ENCODE measurements at places on chromosomes 5 and 9. TPM values are rescaled to one million over a fixed set of nuclear protein-coding genes. Genes with fewer than 3 reads are reported as not detected.

- H3K27me3 ChIP-seq = no peaks in the 10 kb centered on the region
- H3K27ac ChIP-seq = peak overlapping the region; percentile 14
- H3K4me3 ChIP-seq = no peak overlapping the region
- DNase-seq = no peak
- H3K36me3 ChIP-seq = no peaks in the 10 kb centered on the region
- peaks cover 6% of the 10 kb centered on the region for H3K4me1 ChIP-seq
Observed at GRCh38 chr5:32507738-32508434, 63.3 kb upstream of the ZFR start.

- H3K4me1 ChIP-seq = no peaks in the 10 kb centered on the region
- H3K27me3 ChIP-seq = no peaks in the 10 kb centered on the region
- no peak overlapping the region for H3K27ac ChIP-seq
Observed at GRCh38 chr5:35117967-35118366, 70.2 kb upstream of the AGXT2 start.

DNA sequence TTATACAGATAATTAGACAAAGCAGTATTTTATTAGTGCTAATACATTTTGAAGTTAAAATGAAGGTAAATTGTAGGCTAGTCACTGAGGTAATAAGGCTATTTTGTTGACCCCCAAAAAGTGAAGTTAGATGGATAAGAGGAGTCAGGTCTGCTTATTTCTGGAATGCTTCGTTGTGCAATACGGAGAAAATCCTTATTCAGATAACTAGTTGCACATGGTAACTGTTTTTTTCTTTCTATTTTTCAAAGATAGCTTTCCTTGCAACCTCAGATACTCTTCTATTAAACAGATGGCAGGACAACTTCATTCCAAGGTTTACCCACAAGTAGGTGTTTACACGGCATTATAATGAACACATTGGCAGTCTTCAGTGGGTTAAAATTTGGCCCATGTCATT lies 101.1 kb downstream of the TMEM174 start:
- DNase-seq = no peak
- no peak overlapping the region for H3K27ac ChIP-seq
- no peaks in the 10 kb centered on the region for H3K27me3 ChIP-seq
- no peaks in the 10 kb centered on the region for H3K36me3 ChIP-seq
- H3K4me3 ChIP-seq = no peak overlapping the region

DNA sequence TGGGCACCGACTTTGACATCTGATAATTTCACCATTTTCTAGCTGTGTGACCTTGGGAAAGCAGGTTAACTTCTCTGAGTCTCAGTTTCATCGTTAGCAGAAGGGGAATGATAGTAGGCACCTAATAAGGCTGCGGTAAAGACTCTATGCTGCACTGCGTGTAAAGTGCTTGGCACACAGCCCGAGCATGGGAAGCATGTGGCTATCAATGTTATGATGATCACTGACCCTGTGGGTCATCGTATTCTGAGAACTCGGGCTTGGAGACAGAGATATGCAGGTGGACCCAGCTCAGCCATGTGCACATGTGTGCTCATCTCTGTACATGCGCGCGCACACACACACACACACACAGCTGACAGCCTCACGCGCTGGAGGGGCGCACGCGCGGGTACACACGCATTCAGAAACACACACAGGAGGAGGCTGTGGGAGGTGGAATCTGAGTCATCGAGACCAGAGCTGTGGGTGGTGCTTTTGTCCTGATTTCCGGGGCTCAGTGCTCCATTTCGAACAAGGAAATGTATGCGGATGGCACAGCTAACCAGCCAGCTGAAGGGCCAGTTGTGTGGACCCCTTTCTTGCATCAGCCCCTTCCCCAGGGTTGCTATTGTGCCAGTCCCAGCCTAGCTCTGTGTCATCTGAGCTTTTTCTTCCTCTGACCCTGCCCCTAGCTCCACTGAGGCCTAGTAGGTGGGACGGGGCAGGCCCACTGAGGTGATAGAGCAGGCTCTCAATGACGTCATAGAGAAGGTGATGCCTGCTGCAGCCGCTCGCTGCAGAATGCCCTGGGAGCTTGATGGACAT lies 11.1 kb upstream of the ARAP3 start:
- peaks cover 2% of the 10 kb centered on the region for H3K27me3 ChIP-seq
- H3K4me1 ChIP-seq = peaks cover 8% of the 10 kb centered on the region
- no peak overlapping the region for H3K4me3 ChIP-seq
- DNase-seq = no peak
- no peaks in the 10 kb centered on the region for H3K36me3 ChIP-seq

Gene KIAA0825
- total RNA-seq = 3.1 TPM

GRCh38 chr9:82673919-82674318 lies 389.0 kb downstream of the RASEF start:
- H3K27ac ChIP-seq = no peak overlapping the region
- H3K27me3 ChIP-seq = no peaks in the 10 kb centered on the region
- DNase-seq = no peak
- H3K4me1 ChIP-seq = no peaks in the 10 kb centered on the region

DNA sequence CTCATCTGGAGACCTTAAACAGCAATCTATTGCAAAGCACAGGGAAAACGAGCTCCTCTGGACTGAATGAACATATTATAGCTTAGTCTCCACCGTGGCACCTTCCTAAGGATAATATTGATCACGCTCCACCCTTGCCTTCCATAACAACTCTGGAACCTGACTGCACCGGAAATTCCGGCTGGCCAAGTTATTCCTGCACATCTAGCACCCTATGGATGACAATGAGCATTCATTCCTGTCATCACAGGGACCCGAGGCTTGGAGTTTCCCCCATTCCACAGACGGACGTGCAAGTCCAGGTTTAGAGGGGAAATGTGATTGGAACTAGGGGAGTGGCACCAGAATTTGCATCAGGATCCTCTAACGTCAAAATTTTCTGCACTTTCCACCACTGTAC lies 27.5 kb downstream of the STK10 start:
- no peak overlapping the region for H3K27ac ChIP-seq
- no peaks in the 10 kb centered on the region for H3K27me3 ChIP-seq
- peaks cover 17% of the 10 kb centered on the region for H3K4me1 ChIP-seq
- peaks cover 25% of the 10 kb centered on the region for H3K36me3 ChIP-seq

GRCh38 chr9:75687359-75687953 lies 203.0 kb upstream of the PCSK5 start:
- no peak for DNase-seq
- H3K36me3 ChIP-seq = no peaks in the 10 kb centered on the region

Gene COL15A1
- total RNA-seq = 13.2 TPM

DNA sequence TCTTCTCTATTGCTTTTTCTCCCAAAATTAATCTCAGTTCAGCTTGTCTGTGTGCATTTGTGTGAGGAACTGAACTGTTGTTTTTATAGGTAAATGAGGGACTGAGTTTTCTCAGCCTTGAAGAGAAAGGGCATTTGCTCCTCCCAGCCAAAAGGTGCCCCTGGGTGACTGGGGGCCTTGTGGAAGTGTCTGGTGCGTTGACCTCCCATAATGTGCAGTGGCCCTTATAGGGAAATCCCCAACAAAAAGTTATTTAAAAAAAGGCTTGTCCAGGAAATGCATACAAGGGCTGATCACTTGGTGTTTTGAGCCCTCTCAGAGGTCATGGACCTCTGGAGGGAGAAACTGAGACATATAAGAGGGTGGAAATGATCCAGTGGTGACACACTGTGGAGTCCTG lies 239.7 kb upstream of the KLF9 start:
- H3K36me3 ChIP-seq = no peaks in the 10 kb centered on the region
- H3K4me1 ChIP-seq = no peaks in the 10 kb centered on the region
- H3K27ac ChIP-seq = no peak overlapping the region
- no peak for DNase-seq

- H3K4me3 ChIP-seq = no peak overlapping the region
- no peaks in the 10 kb centered on the region for H3K27me3 ChIP-seq
- DNase-seq = no peak
Observed at GRCh38 chr5:101838435-101838834, 457.6 kb downstream of the SLCO4C1 start.

Gene LHX3
- total RNA-seq = 0.09 TPM

DNA sequence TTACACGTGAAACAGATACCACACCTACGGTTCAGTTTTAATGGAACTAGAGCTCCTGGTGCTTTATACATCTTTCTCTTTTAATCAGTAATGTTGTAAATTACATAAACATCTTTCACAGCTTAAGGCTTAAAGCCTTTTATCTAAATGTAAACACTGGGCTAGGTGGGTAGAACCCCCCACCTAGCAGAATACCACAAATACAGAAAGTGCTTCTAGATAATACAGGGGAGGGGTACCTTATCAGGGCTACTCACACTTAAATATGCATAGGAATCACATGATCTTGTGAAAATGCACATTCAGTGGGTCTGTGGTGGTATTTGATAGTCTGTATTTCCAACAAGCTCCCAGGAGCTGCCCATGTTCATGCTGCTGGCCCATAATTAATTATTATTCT lies 256.4 kb upstream of the TARS1 start:
- no peak overlapping the region for H3K4me3 ChIP-seq
- H3K27ac ChIP-seq = no peak overlapping the region
- no peaks in the 10 kb centered on the region for H3K27me3 ChIP-seq
- no peaks in the 10 kb centered on the region for H3K36me3 ChIP-seq

- no peaks in the 10 kb centered on the region for H3K36me3 ChIP-seq
- DNase-seq = no peak
- peak overlapping the region; percentile 87 for H3K27ac ChIP-seq
- H3K27me3 ChIP-seq = no peaks in the 10 kb centered on the region
- H3K4me1 ChIP-seq = peaks cover 10% of the 10 kb centered on the region
- peak overlapping the region; percentile 78 for H3K4me3 ChIP-seq
Observed at GRCh38 chr5:132496191-132496630, 5.6 kb upstream of the IRF1 start.

Gene C5orf58
- total RNA-seq = not detected

Gene F12
- 0.19 TPM for total RNA-seq
